ENCODE measurements at places on chromosomes 16 and 17.

DNA sequence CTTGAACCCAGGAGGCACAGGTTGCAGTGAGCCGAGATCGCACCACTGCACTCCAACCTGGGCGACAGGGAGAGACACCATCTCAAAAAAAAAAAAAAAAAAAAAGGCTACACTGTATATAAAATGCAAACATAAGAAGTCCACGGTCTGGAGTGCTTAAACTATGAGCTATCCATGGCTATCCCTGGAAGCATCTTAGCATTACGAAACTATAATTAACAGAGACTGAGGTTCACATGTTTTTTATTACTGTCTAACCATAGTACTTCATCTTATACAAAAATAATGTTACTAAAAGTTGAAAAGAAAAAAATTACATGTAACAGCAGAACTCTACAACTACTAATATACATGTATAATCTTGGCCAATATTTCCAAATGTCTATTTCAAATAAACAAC is 32.8 kb downstream of the HELZ start:
- DNase-seq: no peak

GRCh38 chr17:70636517-70637133 is 467.3 kb downstream of the KCNJ2 start:
- no peak for DNase-seq

- DNase-seq: peak; percentile 62
Measured at GRCh38 chr17:45316434-45317110, at the start of gene MAP3K14. MAP3K14 (minus strand) TSS chr17:45317020; CDS start chr17:45290745, 26,275 bp downstream.

DNA sequence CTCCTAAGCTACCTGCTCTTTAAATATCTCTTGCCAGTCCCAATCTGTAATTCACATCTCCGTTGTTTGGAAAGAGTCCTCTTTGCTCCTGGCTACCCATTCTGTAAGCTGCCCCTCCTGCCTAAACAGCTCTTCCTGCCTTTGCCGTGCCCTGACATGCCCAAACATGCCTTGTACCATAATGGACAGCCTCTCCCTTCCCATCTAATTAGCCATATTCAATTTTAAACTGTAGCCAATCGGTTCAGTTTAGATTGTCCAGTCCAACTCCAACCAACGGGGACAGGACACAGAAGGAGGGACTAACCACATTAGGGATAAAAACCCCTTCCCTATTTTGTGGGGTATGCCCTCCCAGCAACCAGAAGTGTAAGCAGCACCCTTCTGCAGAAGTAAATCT is 30.6 kb upstream of the CLEC3A start:
- DNase-seq: no peak

- no peak for DNase-seq
Measured at GRCh38 chr17:75636381-75637142, 3.3 kb downstream of the SMIM5 start.

- DNase-seq: no peak
Measured at GRCh38 chr16:85969159-85969558, 70.2 kb downstream of the IRF8 start.

GRCh38 chr17:5391678-5392077 is 27.8 kb downstream of the NUP88 start:
- no peak for DNase-seq

DNA sequence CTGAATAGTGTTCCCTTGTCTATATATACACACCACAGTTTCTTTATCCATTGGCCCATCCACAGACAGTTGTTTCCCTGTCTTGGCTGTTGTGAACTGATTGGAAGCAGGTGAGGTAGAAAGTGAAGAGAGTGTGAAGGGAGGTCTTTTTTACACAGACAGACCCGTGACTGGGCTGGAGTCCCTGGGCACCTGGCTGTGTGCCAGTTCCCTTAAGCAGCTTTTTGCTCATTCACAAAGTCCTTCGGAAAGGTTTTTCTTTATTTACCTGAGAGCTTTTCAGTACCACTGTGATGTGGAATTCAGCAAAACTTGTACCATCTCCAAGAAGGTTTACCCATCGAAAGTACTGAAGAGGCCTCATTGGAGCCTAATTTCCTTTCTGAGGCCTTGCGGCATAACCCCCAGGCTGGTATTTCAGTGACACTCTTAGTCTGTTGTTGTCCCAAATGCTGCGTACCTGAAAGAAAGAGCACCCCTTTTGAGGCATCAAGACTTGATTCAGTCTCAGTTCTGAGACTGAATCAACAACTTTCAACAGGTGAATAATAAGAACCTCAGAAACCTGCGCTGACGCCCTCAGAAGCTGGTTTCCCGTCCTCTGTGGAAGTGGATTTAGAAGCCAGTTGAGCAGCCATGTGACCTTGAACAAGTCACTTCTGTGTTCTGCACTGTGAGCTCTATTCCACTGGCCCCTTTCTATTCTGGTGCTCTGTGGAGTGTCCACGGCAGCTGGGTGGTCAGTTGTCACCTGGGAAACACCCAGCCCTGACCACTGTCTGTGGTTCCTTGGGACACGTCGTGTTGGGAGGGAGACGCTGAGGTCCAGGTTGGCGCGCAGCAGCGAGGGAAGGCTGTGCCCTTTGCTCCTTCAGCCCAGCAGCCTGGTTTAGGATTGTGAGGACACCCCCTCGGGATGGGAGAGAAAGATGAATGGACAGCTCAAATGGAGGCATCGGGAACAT is 53.9 kb upstream of the CRISPLD2 start:
- peak; percentile 63 for DNase-seq

GRCh38 chr16:1496464-1496863 is 3.3 kb downstream of the TELO2 start:
- no peak for DNase-seq

- no peak for DNase-seq
Measured at GRCh38 chr17:10638151-10638550, 19.0 kb downstream of the MYH3 start.

DNA sequence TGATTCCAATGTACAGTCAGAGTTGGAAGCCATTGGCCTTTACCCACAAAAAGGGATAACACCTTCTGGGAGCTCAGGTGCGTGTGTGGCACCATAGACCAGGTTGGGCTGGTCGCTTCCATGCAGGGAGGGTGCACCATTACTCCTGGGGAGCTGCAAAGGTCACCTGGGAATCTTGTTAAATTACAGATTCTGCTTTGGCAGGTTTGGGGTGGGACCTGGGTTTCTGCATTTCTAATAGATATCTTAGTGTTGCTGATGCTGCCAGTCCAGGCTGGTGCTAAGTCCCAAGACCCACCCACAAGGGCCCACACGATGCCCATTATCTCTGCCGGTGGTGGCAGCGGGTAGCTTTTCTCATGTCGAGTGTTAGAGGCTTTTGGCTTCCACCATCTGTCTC is 148.3 kb upstream of the CACNG5 start:
- no peak for DNase-seq

- DNase-seq: no peak
Measured at GRCh38 chr17:70343114-70343513, 173.8 kb downstream of the KCNJ2 start.

- no peak for DNase-seq
Measured at GRCh38 chr17:8420041-8420934, 15.4 kb upstream of the NDEL1 start.

- DNase-seq: peak; percentile 79
Measured at GRCh38 chr17:40358323-40359038, 6.1 kb downstream of the GJD3 start.

DNA sequence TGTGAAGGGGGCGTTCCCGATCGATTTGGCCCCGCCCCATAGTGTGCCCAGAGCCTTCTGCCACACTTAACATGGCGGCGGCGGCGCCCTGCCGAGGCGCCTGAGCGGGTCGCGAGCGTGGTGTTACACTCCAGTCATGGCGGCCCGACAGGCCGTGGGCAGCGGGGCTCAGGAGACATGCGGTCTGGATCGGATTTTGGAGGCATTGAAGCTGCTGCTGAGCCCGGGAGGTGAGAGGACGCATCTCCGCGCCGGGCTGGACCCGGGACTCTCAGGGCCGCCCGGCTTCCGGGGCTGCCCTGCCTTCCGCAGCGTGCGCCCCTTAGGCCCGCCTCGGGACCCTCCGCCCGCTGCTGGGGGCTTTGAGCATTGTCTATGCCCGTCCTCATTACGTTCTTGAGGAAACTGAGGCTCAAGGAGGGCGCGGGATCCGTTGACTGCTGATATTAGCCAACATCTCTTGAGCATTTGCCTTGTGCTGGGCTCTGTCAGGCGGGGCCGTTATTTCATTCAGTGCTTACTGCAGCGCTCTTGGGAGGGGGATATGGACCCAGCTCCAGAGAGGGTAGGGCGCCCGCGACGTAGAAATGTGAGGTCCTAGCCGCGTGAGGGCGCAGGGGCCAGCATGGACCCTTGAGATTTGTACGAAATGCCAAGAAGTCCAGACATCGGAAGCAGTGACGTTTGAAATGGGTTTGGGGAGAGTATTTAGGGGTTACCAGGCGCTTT is at the start of gene TANGO6:
TSS of gene TANGO6 (plus strand) at position 50 of the 729 bp plus-strand sequence. CDS start at position 137, 87 bp downstream.
- peak; percentile 84 for DNase-seq

DNA sequence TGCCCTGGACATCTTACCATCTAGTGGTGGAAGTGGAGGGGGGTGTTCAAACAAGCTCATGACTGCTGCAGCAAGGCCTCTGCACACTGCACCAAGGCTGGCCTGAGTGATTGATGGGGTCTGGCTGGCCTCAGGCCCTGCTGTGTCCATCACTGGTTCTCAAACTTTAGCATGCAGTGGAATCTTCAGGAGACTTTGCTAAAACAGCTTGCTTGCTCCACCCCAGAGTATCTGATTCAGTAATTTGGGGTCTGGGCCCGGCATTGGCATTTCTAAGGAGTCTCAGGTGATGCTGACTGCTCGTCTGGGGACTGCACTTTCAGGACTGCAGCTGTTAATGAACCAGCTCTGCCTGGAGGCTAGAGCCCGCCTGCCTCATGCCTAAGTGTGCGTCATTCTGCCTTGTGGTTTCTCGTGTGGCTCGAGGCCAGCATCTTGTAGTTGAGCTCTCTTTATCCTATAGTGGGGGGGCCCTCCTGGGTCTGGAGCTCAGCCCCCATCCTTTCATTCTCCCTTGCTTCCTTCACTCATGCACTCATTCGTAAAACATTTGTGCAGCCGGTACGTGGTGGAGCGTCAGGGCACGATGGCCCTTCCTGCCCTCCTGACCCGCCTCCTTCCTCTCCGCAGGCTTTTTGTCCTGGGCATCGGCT is 4.1 kb downstream of the MGAT5B start:
- DNase-seq: no peak

- DNase-seq: peak; percentile 71
Measured at GRCh38 chr16:66696669-66697630, at the start of gene CMTM4. CMTM4 (minus strand) TSS chr16:66696743; CDS start chr16:66696525, 218 bp downstream.

- DNase-seq: peak; percentile 70
Measured at GRCh38 chr17:1122533-1123392, 57.0 kb downstream of the ABR start.

DNA sequence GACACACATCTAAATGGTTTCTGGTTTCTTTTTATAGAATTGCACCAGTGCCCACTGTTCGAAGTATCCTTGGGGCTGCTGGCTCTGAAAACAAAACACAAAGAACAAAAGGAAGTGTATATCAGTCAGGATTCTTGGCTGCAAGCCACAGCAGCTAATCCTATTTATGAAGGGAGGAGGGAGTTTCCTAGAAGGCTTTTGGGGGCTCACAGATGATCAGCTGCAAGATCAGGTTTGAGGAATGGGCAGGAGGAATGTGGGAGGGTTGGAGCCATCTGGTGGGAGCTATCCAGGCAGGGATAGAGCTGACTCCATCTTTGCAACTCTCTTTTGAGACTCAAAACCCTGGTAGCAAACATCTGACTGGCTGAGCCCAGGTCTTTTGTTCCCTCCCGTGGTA is 118.3 kb upstream of the EEF2KMT start:
- DNase-seq: no peak

- no peak for DNase-seq
Measured at GRCh38 chr16:88440111-88440510, 13.0 kb upstream of the ZFPM1 start.

DNA sequence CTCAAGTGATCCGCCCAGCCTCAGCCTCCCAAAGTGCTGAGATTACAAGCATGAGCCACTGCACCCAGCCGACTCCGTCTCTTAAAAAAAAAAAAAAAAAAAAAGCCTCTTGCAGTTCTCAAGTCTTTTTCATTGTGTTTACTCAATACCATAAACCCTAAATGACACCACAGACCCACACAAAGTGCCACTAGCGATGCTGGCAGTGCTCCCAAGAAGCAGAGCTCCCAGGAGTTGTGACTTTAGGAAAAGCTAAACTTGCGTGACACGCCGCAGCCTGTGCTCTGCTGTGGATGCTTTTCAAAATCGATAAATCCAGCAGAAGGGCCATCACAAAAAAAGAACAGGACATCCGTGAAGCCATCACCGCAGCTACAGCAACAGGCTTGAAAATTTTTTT is 114.7 kb downstream of the ANKRD11 start:
- no peak for DNase-seq

- DNase-seq: no peak
Measured at GRCh38 chr17:39729280-39729851, 966 bp downstream of the MIEN1 start.

DNA sequence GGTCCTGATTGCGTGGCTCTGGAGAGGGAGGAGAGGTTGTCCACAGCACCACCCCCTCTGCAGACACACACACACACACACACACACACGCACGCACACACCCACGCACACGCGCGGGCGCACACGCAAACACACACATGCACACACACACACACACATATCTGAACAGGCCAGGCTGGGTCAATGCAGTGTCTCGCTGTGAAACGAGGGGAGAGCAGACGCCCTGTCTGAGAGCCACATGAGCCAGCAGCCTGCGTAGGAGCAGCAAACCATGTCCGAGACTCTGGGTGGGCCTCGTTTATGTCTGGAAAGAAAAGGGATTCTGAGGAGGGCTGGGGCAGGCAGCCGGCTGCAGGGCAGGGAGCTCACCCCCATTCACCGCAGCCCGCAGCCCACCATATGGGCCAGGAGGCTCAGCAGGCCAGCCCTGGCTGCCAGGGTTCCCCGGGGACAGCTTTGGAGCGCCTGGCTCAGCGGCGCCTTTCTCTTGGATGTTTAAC is 93.3 kb upstream of the TNRC6C start:
- DNase-seq: no peak

GRCh38 chr16:728131-728889 is 1.4 kb downstream of the HAGHL start:
- DNase-seq: peak; percentile 62

- peak; percentile 30 for DNase-seq
Measured at GRCh38 chr17:74369221-74369620, 1.9 kb downstream of the GPR142 start.

- DNase-seq: peak; percentile 28
Measured at GRCh38 chr16:23987443-23987842, 151.7 kb downstream of the PRKCB start.

DNA sequence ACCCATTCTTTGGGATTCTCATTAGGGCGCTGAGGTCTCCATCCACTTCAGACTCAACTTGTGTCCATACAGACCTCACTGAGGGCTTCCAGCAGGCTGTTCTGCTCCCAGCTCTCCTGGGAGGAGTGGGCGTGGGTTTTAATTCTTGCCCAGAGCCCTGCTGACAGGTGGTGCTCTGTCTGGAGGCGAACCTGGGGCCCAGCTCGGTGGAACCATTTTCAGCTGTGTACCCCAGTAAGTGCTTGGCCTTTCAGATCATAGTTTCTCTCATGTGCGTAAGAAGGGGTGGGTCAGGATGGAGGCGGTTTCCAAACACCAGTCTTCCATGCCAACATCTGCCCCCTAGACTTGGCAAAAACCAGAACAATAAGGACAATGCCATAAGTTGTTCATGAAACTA is 21.4 kb upstream of the NKD1 start:
- no peak for DNase-seq

- DNase-seq: no peak
Measured at GRCh38 chr16:6976716-6977115, 355.9 kb upstream of the RBFOX1 start.
